Activated CD4-positive, alpha-beta T cell treated with anti-CD3 and anti-CD28 coated beads for 24 hours (primary cell): ENCODE measurements at places on chromosomes 6 and 20.

DNA sequence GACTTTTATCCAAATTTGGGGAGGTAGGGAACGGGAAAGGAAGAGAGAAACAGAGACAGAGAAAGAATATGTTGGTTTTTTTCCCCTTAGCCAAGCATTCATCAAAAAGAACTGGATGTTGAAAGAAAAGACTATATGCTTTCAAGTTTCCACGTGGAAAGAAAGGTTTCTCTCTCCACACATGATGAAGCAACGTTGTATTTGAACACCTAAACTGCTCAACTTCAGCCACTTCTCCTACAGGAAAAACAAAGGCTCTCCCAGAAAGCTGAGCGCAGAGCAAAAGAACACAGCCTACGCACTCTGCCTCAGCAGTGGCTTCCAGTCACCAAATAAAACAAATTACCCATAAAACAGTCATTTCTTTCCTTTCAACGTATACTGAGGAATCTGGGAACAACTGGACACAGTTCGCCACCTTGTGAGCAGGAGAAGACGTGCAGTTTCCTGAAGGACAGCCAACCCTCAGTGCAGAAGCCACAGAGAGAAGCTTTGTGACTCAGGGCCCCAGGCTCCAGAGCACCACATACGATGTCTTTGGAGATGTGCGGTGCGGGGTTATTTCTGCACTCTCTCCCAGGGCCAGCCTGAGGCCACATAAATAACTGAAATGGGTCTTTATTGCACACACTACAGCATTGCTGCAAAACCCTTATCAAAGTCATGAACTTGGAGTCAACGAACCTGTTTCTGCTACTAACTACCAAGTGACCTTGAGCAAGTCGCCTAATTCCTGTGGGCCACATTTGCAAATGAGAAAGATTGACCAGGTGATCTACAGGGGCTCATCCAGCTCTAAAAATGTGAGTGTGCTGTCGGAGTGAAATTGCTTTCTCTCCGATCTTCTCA, 10.1 kb downstream of the IL17F start:
- DNase-seq = no peak

DNA sequence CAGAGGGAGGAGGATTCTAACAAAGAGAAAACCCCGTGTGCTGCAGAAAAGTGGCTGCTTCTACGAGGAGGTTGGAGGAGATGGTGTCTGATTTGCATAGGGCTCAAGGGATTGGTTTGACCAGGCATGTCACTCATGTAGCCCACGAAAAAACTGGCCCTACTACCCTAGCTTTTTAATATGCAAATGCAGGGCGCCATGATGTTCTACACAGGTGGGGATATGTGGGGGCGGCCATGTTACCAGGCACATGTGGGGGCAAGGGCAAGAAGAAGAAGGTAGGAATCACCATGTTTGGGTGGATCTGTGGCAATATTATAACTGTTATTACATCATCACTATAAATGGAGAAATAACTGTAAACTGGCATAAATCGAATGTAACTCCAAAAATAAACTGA, 9.9 kb downstream of the KIAA1755 start:
- no peak for DNase-seq

- DNase-seq = no peak
Observed at GRCh38 chr20:49245921-49246740, 26.9 kb downstream of the DDX27 start.

DNA sequence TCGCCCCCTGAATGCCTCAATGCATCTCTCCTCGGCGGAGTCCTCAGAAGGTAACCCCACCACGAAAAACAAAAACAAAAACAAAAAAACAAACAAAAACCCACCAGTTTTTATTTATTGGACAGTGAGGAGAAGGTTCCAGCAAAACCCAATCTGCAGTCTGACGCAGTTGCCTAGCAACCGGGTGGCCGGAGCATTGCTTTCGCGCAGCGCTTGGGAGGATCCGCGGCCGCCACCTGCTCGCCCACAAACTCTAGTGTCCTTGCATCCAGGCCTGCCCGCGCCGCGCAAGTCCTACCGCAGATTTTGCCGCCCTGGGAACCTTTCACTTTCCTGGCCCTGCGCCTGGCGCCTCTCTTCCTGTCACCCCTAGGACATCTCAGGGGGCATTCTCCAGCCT, 17.6 kb downstream of the TFAP2B start:
- no peak for DNase-seq

DNA sequence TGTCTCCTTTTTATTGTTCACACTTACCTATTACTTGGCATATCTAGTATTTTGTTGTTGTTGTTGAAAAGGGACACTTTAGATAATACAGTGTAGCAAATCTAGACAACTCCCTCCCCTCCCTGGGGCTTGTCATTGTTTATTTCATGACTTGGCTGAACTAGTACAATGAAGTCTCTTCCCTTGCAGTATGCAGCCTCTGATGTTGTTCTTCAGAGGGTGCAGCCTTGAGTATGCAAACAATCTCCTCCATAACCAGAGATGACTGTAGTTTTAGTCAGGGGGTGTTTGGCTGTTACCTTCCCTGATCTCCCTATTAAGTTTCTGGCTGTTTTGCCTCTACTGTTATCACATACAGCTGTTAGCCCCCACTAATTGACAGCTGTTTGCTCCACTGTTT, 315.4 kb upstream of the RUNX2 start:
- no peak for DNase-seq

- DNase-seq = no peak
Observed at GRCh38 chr6:26554697-26555504, 16.7 kb downstream of the HMGN4 start.

GRCh38 chr6:154242617-154243357, 113.8 kb downstream of the IPCEF1 start:
- DNase-seq = no peak

DNA sequence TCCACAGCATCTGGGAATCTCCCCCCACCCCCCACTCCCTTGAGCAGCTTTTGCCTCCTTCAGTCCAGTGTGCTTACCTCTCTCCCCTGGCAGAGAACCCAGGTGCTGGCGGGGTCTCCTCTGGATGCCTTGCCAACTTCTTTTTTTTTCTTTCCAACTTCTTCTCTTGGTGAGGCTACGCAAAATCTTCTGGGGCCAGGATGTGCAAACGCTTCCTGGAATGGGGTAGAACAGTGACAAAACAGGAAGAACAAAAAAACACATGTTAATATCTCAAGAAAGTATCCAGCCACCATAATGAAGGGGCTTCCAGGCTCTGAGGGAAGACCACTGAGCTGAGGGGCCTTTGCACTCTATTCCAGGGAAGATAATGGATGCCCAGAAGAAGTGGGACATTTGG, 53.9 kb upstream of the DDR1 start:
- DNase-seq = no peak

DNA sequence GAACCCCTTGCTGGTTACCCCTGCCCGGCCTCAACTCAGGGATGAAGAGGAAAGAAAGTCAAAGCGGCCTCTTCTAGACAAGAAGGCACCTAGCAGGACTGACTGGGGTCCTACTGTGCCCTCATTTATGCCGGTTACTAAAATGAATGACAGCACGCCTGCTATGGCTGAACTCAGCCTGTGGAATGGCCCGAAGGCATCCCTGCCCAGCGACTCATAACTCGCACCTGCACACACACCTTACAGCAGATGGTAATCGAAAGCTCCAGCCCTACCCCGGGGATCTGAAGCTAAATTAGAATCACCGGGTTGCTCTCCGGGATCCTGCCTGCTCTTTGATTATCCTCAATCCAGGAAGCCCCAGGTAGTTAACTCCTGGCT, 747 bp upstream of the TXNDC5 start:
- DNase-seq = no peak

- DNase-seq = no peak
Observed at GRCh38 chr6:127206531-127207095, 60.1 kb upstream of the RNF146 start.

GRCh38 chr6:6470123-6470522, 118.4 kb upstream of the LY86 start:
- no peak for DNase-seq
